ENCODE measurements at places on chromosomes 2 and 18. TPM values are rescaled to one million over a fixed set of nuclear protein-coding genes. Genes with fewer than 3 reads are reported as not detected.

The MROH2A gene
- not detected for total RNA-seq

The CDKL4 gene
- not detected for total RNA-seq

The SULT1C3 gene
- not detected for total RNA-seq

The CXCR2 gene
- 0.83 TPM for total RNA-seq

The RAD51AP2 gene
- not detected for total RNA-seq

The PLEKHA3 gene
- 23.5 TPM for total RNA-seq

The C2orf68 gene
- total RNA-seq = 40.4 TPM

The KCNF1 gene
- total RNA-seq = 3.2 TPM

The MC4R gene
- total RNA-seq = not detected

The COLEC12 gene
- 0.59 TPM for total RNA-seq

The C18orf54 gene
- total RNA-seq = 23.2 TPM

DNA sequence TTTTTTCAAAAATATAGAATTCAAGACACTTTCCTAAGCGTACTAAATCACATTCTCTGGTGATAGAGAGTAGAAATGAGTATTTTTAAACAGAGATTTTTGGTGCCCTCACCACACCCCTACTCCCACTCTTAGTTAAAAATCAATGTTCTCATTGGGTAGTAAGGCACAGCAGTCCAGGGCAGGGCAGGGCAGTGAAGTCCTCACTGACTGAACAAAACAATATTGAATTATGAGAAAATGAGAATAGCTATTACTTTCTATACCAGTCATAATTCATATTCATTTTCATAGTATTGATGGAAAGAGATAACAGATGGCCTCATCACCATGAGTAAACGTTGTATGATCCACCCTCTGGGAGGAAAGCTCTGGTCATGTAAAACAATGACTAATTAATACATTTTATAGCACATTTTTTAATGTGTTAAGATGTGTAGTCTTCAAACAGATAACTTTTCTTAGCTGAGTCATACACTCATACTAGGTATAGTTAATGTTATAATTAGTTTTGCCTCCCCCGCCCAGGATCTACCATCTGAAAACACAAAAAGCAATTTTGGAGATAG lies 686.1 kb downstream of the KCNJ3 start:
- H3K27me3 ChIP-seq = no peaks in the 10 kb centered on the region
- DNase-seq = no peak
- H3K4me3 ChIP-seq = no peak overlapping the region
- H3K36me3 ChIP-seq = no peaks in the 10 kb centered on the region

- H3K27me3 ChIP-seq = no peaks in the 10 kb centered on the region
- no peaks in the 10 kb centered on the region for H3K4me1 ChIP-seq
- no peaks in the 10 kb centered on the region for H3K36me3 ChIP-seq
These were observed 155.4 kb downstream of the STK39 start for GRCh38 chr2:168091986-168092385.

GRCh38 chr2:187349326-187349944 lies 98.6 kb downstream of the CALCRL start:
- no peak overlapping the region for H3K4me3 ChIP-seq
- no peak for DNase-seq
- no peaks in the 10 kb centered on the region for H3K4me1 ChIP-seq
- H3K27ac ChIP-seq = no peak overlapping the region
- H3K27me3 ChIP-seq = no peaks in the 10 kb centered on the region
- H3K36me3 ChIP-seq = no peaks in the 10 kb centered on the region

GRCh38 chr2:127361929-127362885 lies 25.6 kb downstream of the MAP3K2 start:
- H3K27me3 ChIP-seq = no peaks in the 10 kb centered on the region
- no peak overlapping the region for H3K27ac ChIP-seq
- no peak for DNase-seq

- H3K27ac ChIP-seq = no peak overlapping the region
- no peaks in the 10 kb centered on the region for H3K27me3 ChIP-seq
- H3K36me3 ChIP-seq = no peaks in the 10 kb centered on the region
- H3K4me3 ChIP-seq = no peak overlapping the region
- no peak for DNase-seq
These were observed 46.0 kb upstream of the COBLL1 start for GRCh38 chr2:164887434-164888144.

DNA sequence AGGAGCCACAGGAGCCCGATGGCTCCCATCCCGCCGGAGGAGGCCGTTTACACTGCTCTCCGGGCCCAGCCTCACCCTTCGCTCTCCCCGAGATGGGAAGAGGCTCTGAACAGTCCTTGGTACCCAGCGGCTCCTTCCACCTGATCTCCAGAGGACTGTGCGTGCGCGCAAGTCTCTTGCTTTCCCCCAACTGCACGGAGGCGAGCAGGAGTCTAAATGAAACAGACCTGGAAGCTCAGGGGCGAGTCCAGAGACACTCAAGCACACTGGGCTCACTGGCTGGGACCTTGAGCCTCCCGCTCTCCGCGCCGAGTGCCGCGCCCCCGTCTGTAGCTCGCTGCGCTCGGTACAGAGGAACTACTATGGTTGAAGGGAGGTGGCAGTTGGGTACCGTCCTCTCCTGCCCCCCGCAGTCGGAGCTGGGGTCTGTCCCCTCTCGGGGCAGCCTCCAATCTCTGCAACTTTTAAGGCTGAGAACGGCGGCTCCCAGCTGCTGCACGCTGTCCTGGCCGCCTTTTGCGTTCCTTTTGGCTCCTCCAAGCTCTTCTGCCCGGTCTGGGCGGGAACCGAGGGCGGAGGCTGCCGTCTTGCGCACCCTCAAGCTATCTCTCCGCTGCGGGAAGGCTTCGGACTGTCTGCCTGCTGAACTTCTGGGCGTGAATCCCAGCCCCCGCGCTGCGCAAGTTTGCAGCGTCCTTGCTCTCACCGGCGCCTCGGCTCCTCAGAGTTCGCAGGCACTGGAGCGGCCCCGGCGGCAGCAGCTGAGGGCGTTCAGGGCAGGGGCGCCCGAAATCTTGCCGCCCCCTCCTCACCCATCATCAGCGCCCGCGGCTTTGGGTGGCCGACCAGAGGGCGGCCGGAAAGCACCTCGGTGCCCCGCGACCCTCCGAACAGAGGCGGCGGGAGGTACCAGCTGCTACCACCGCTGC lies 491 bp downstream of the ALK start:
- no peaks in the 10 kb centered on the region for H3K4me1 ChIP-seq
- H3K4me3 ChIP-seq = peak overlapping the region; percentile 64
- DNase-seq = peak; percentile 43
- no peaks in the 10 kb centered on the region for H3K36me3 ChIP-seq

GRCh38 chr18:10131460-10132395 lies 217.9 kb downstream of the VAPA start:
- H3K27me3 ChIP-seq = no peaks in the 10 kb centered on the region
- H3K4me1 ChIP-seq = 0 out of 2 replicates have a peak, but pooled peaks cover 5% of the 10 kb centered on the region
- no peaks in the 10 kb centered on the region for H3K36me3 ChIP-seq
- peak; percentile 55 for DNase-seq
- H3K4me3 ChIP-seq = peak overlapping the region; percentile 65

DNA sequence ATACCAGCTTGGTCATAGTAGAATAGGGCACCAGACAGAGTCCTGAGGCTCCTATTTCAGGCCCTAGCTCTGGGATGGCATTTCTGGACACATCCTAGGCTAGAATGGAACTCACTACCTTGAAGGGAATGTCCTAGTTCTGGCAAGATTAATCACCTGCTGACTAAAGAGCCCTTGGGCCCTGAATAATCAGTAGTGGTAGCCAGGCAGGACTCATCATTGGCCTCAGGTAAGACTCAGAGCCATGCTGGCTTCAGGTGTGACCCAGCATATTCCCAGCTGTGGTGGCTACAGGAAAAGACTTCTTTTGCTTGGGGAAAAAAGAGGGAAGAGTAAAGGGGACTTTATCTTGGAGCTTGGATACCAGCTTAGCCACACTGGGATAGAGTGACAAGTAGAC lies 131.0 kb upstream of the SRD5A2 start:
- H3K4me1 ChIP-seq = no peaks in the 10 kb centered on the region
- no peak for DNase-seq
- no peaks in the 10 kb centered on the region for H3K36me3 ChIP-seq
- no peak overlapping the region for H3K27ac ChIP-seq
- no peaks in the 10 kb centered on the region for H3K27me3 ChIP-seq
- H3K4me3 ChIP-seq = no peak overlapping the region

GRCh38 chr18:78595453-78595852 lies 384.2 kb upstream of the SALL3 start:
- peaks cover 12% of the 10 kb centered on the region for H3K36me3 ChIP-seq
- no peak overlapping the region for H3K4me3 ChIP-seq
- peaks cover 6% of the 10 kb centered on the region for H3K4me1 ChIP-seq
- DNase-seq = peak; percentile 8

DNA sequence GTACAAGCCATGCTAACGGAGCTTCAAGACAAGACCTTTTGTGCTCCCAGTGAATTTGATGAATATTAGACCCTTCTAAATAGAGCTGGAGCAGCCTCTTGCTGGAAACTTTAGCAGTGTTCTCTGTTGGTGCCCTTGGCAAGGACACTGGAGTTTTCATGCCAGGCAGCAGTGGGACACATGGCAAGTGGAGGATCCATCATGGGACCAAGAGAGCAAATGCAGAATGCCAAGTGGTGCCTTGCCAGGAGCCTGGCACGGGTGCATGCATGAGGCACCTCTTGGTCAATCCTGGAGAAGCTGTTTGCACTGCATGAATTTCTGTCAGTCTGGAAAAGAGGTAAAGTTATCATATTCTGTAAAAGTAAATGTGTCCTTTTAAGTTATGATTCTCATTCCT lies 59.1 kb downstream of the NETO1 start:
- DNase-seq = no peak
- H3K36me3 ChIP-seq = no peaks in the 10 kb centered on the region
- no peak overlapping the region for H3K27ac ChIP-seq

- no peak overlapping the region for H3K27ac ChIP-seq
- no peak overlapping the region for H3K4me3 ChIP-seq
- H3K27me3 ChIP-seq = no peaks in the 10 kb centered on the region
- no peaks in the 10 kb centered on the region for H3K36me3 ChIP-seq
- H3K4me1 ChIP-seq = no peaks in the 10 kb centered on the region
These were observed 160.1 kb downstream of the TWIST2 start for GRCh38 chr2:239008004-239008403.

- no peak overlapping the region for H3K4me3 ChIP-seq
- no peaks in the 10 kb centered on the region for H3K27me3 ChIP-seq
- DNase-seq = no peak
- H3K27ac ChIP-seq = no peak overlapping the region
These were observed 26.6 kb upstream of the TEX44 start for GRCh38 chr2:231565887-231566594.

DNA sequence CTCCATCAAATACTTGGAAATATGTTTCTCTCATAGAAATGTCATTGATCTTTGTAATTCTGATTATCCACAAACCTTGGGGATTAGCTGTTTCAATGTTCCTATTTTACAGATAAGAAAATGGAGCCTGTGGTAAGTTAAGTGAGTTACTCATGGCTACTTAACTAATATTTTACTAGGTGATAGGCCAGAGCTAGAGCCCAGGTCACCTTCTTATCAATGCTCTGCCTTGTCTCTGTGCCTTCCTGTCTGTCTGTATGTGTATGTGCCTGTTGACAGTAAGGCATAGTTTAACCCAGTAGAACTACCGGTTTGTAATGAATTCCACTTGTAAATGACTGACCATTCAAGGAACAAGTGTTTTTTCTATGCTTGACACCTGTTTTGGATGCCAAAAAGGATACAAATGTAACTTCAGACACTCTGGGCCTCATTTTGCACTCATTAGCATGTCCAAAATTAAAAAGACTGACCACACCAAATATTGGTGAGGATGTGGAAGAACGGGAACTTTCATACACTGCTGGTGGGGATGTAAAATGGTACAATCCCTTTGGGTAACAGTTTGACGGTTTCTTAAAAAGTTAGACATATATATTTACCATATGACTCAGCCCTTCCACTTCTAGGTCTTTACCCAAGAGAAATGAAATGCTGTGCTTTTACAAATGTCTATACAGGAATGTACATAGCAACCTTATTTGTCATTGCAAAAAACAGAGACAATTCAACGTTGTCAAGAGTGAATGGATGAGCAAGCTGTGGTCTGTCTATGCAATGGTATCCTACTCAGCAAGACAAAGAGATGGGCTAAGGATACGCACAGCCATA lies 19.6 kb upstream of the IL1A start:
- no peak overlapping the region for H3K27ac ChIP-seq
- H3K4me1 ChIP-seq = no peaks in the 10 kb centered on the region
- no peak overlapping the region for H3K4me3 ChIP-seq
- no peaks in the 10 kb centered on the region for H3K27me3 ChIP-seq

GRCh38 chr2:105746177-105747080 lies 1.7 kb downstream of the NCK2 start:
- no peaks in the 10 kb centered on the region for H3K27me3 ChIP-seq
- DNase-seq = peak; percentile 74
- H3K4me3 ChIP-seq = peak overlapping the region; percentile 73
- no peak overlapping the region for H3K27ac ChIP-seq
- peaks cover 2% of the 10 kb centered on the region for H3K4me1 ChIP-seq

GRCh38 chr18:67621906-67622305 lies 105.4 kb upstream of the DSEL start:
- no peak overlapping the region for H3K27ac ChIP-seq
- H3K4me1 ChIP-seq = no peaks in the 10 kb centered on the region
- no peaks in the 10 kb centered on the region for H3K27me3 ChIP-seq

DNA sequence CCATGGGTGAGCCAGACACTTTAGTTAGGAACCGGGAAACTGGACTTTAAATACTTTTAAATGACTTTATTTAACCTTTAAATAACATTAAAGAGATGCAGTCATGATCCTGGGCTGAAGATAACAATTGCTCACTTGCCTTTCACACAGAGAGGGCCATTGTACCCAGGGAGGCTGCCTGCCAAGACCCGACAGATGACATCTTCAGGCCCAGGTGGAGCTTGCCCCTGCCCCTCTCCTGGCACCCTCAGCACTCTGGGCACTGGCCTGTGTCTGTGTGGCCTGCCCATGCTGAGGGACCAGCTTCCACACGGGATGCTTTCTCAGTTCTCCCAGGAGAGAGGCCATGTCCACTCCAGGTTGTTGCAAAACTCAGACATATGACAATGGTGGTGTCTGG lies 216.4 kb upstream of the MYT1L start:
- no peaks in the 10 kb centered on the region for H3K27me3 ChIP-seq
- H3K27ac ChIP-seq = no peak overlapping the region
- no peak for DNase-seq
- H3K4me3 ChIP-seq = no peak overlapping the region
- H3K4me1 ChIP-seq = no peaks in the 10 kb centered on the region
- H3K36me3 ChIP-seq = peaks cover 10% of the 10 kb centered on the region

GRCh38 chr18:35084494-35085449 lies 43.6 kb downstream of the MAPRE2 start:
- no peaks in the 10 kb centered on the region for H3K36me3 ChIP-seq
- no peak for DNase-seq
- H3K4me3 ChIP-seq = no peak overlapping the region
- H3K27me3 ChIP-seq = no peaks in the 10 kb centered on the region

DNA sequence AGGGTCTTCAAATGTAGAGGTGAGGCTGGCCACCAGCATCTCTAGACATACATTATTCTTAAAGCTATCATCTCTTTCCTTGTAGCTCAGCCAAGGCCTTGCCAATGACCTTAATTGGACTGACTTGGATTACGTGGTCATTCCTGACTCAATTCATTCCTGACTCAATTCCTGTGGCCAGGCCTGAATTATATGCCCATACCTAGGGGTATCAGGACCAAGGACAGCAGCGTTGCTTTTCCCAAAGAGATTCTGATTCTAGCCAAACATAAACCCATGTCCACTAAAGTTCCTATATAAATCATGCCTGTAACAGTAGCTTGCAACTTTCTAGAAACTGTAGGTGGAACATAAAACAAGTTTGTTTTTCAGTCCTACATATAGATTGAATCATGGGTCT lies 231.7 kb downstream of the ARL6IP6 start:
- H3K4me1 ChIP-seq = no peaks in the 10 kb centered on the region
- no peaks in the 10 kb centered on the region for H3K36me3 ChIP-seq
- H3K27me3 ChIP-seq = no peaks in the 10 kb centered on the region
- no peak overlapping the region for H3K27ac ChIP-seq

- DNase-seq = no peak
- H3K27me3 ChIP-seq = no peaks in the 10 kb centered on the region
- no peaks in the 10 kb centered on the region for H3K36me3 ChIP-seq
- no peak overlapping the region for H3K4me3 ChIP-seq
These were observed 17.8 kb downstream of the SERPINB13 start for GRCh38 chr18:63604791-63605567.
